H54 (cell line): ENCODE measurements at places on chromosomes 16 and 17.

DNA sequence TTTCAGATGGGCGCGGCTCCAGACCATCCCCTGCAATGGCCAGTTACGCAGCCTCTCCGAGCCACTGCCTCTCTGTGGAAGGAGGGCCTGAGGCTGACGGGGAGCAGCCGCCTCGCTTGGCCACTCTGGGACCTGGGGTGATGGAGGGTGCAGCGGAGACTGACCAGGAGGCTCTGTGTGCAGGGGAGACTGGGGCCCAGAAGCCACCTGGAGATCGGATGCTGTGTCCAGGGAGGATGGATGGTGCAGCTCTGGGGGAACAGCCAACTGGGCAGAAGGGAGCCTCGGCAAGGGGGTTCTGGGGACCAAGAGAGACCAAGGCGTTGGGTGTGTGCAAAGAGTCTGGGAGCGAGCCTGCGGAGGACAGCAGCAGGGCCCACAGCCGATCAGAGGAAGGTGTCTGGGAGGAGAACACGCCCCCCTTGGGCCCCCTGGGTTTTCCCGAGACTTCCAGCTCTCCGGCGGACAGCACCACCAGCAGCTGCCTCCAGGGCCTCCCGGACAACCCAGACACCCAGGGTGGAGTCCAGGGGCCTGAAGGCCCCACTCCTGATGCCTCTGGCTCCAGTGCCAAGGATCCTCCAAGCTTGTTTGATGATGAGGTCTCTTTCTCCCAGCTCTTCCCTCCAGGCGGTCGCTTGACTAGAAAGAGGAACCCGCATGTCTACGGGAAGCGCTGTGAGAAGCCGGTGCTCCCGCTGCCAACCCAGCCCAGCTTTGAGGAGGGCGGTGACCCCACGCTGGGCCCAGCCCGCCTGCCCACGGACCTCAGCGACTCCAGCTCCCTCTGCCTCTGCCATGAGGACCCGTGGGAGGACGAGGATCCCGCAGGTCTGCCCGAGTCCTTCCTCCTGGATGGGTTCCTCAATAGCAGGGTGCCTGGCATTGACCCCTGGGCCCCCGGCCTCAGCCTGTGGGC is 17.4 kb upstream of the ZFPM1 start:
- no peak for DNase-seq

- no peak for DNase-seq
Measured at GRCh38 chr17:75036643-75037268, 10.0 kb downstream of the ATP5PD start.

DNA sequence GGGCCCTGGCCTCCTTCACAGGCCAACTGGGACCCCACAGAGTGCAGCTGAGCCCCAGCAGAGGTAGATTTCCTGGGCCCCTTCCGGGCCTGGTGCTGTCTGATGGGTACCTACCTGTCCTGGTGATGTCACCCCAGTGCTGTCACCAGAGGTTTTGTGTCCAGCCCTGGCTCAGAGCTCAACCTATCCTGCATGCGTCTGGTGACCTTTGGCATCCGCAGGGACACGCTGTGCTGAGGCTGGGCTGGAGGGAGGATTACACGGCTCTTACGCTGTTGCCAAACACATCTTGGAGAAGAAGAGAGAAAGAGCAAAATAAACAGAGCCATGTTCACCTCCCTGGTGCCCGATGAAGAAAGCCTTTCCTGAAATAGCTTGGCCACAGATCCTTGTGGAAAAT is 70.6 kb upstream of the MED9 start:
- DNase-seq: no peak

GRCh38 chr17:77392376-77393273 is 251.9 kb downstream of the SEC14L1 start:
- DNase-seq: no peak

GRCh38 chr16:84598360-84598759 is 19.5 kb downstream of the COTL1 start:
- no peak for DNase-seq

GRCh38 chr16:57623251-57624043 is 5.0 kb upstream of the ADGRG1 start:
- no peak for DNase-seq

DNA sequence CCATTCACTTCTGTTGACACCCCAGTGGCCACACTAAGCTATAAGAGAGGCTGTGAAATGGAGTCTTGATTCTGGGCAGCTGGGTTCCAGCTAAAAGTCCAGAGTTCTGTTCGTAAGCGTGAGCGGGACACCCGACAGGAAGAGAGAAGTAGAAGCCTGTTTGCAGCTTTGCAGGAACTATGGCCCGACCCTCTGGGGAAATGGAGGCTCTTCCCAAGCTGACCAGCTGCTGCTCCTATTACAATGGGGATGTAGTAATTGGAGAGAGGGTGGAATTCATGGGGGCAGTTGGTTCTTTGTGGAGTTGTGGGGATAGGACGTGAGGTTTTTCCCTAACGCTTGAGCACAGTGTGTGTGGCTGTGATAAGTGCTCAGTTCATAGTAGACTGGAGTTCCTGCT is 28.4 kb downstream of the UBALD1 start:
- no peak for DNase-seq

- no peak for DNase-seq
Measured at GRCh38 chr16:69889295-69889964, 61.7 kb upstream of the CLEC18A start.

- no peak for DNase-seq
Measured at GRCh38 chr17:63413128-63413527, 33.0 kb downstream of the CYB561 start.

- DNase-seq: no peak
Measured at GRCh38 chr17:78019367-78019975, 61.0 kb downstream of the TNRC6C start.

DNA sequence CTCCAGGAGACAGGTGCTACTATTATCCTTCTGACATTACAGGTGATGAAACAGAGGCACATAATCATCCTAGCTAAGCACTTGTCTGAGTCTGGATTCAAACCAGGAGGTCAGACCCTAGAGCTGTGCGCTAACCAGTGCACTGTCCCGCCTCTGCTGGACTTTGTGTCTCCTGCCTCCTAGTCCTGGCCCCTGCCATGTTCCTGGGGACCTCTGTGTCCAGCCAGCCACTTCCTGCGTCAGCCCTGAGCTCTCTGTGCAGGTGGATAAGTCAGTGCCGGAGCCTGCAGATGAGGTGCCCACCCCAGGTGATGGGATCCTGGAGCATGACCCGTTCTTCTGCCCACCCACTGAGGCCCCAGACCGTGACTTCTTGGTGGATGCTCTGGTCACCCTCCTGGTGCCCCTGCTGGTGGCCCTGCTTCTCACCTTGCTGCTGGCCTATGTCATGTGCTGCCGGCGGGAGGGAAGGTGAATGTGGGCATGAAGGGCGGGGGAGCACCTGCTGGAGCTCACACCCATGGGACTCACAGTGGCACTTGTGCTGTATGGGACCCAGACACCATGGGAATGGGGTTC is 4.2 kb downstream of the SGCA start:
- no peak for DNase-seq

DNA sequence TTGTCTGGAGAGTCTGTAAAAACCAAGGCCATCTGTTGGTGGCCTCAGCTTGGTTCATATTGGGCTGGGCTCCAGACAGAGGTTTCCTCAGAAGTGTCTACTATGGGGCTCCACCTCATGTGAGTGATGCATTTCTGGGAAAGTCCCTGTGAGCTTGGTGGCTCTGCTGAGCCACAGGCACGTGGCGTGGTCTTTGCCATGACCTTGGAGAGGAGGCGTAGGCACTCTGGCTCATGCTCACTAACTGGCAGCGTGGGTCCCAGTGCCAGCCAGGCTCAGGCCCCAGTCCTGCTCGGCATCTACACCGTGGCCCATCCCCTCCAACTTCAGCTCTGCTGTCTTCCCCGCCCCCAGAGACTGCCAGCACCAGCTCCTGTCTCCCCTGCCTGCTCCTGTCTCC is 10.7 kb upstream of the SMTNL2 start:
- no peak for DNase-seq

- DNase-seq: no peak
Measured at GRCh38 chr17:5430413-5430999, 8.4 kb downstream of the C1QBP start.

DNA sequence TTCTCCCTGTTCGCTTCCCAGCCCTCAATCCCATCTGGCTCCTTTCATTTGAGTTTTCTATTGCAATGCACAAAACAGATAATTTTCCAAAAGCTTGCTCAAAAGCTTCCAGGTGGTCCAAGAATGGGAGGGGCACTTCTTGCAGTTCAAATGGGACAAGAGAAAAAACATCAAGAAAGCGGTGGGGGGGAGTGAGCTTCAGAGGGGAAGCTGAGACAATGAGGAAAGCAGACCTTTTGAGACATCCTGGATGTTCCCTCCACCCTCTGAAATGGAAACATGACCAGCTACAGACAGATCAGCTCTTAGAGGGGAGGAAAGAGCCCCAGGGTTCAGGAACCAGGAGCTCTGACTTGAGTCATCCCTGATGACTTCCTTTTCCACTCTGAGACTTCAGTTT is 368.2 kb downstream of the SLC39A11 start:
- peak; percentile 49 for DNase-seq

GRCh38 chr17:39219647-39220154 is 6.0 kb downstream of the STAC2 start:
- no peak for DNase-seq

DNA sequence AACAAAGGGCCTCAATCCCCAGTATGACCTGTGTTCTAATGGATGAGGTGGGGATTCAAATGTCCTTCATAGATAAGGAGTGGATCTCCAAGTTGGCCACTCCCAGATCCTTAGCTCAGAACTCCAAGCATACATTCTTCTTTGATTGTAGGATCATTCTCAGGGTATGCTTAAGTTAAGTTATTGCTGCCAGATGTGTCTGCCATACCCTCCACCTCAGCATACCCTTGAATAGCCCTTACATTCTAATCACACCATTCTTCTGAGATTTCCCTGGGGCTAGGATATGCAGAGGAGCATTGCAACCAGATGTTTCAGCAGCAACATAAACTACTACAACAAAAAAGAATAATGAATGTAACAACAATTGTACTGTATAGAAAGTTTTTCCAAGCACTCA is 1.6 kb upstream of the KRTAP2-4 start:
- no peak for DNase-seq

- DNase-seq: no peak
Measured at GRCh38 chr16:12066823-12067222, 90.3 kb downstream of the SNX29 start.

- no peak for DNase-seq
Measured at GRCh38 chr16:70615945-70616344, 30.4 kb upstream of the IL34 start.

- no peak for DNase-seq
Measured at GRCh38 chr17:75575197-75575596, 12.4 kb upstream of the MYO15B start.

- DNase-seq: no peak
Measured at GRCh38 chr16:13873835-13874438, 46.0 kb upstream of the ERCC4 start.

DNA sequence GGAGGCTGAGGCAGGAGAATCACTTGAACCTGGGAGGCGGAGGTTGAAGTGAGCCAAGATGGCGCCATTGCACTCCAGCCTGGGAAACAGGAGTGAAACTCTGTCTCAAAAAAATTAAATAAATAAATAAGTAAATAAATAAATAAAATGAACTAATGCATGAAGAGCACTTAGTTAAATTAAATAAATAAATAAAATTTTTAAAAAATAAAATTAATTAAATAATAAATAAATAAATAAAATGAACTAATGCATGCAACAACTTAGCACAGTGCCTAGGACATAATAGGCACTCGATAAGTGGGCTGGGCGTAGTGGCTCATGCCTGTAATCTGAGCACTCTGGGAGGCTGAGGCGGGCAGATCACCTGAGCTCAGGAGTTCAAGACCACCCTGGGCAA is 15.6 kb upstream of the CEP20 start:
- no peak for DNase-seq

- no peak for DNase-seq
Measured at GRCh38 chr17:43644081-43644480, 17.6 kb downstream of the MEOX1 start.

- no peak for DNase-seq
Measured at GRCh38 chr16:10154389-10154788, 27.8 kb downstream of the GRIN2A start.
